ENCODE measurements at places on chromosomes 5 and 9.
A peak's percentile ranks its signal among the peaks of the same experiment; 100 is the strongest.

GRCh38 chr5:161544350-161544765 is 2.2 kb downstream of the GABRB2 start:
- peak; percentile 5 for DNase-seq

GRCh38 chr9:34025062-34025461 is 23.6 kb downstream of the UBAP2 start:
- no peak for DNase-seq

DNA sequence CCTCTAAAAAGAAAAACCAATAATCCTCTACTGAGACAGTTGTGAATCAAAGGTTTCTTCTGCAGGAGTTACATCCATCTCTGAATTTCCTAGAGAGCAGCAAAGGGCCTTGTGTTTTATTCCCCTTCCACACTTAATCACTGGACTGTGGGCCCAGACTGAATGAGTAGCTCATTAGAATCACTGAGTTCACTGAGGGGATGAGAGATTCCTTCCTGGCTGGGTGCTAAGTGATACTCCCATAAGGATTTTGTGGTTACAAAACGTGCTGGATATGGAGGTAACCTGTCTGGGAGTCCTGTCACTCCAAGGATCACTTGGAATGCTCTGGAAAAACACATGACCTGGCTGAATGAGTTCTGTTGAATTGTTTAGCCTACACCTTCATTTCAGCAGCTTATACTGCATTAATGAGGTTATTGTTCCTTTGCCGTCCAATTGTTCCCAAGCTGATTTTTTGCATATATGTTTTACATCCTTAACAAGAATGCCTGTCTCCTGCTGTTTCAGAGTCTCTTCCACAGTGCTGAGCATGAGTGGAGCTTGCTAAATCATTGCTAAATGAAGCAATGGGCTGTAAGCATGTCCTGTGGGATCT is 82.9 kb downstream of the MEF2C start:
- no peak for DNase-seq

GRCh38 chr9:132800038-132800648 is 77.9 kb downstream of the AK8 start:
- peak; percentile 74 for DNase-seq

DNA sequence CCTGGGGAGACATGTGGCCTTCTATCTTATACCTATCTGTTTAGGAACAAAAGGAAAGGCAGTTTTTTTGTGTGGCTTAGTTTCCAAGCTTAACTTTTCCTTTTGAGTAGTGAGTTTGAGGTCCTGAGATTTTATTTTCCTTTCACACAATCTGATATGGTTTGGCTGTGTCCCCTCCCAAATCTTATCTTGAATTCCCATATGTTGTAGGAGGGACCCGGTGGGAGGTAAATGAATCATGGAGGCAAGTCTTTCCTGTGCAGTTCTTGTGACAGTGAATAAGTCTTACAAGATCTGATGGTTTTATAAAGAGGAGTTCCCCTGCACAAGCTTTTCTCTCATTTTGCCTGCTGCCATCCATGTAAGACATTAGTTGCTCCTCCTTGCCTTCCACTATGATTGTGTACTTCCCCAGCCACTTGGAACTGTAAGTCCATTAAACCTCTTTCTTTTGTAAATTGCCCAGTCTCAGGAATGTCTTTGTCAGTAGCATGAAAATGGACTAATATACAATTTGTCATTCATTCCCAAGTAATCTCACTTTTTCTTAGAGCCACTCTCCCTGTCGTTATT is 4.7 kb upstream of the CLTB start:
- DNase-seq, result no peak

DNA sequence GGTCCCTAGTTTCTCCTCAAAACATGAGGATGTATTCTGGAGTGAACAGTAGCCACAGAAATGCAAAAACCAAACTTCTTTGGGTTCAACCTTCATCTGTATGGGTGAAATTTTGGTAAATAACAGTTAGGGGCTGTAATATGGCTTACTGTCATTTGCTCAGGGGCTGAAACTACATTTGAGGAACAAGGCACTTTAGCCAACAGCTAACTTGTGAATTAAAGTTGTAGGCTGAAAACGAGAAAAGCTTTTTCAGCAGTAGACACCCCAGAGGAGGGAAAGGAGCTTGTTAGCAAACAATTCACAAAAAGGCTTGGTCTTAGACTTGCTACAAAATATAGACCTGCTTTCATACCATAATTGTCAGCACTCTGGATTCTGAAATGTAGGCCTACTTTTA is 6.6 kb downstream of the TMEM171 start:
- no peak for DNase-seq

DNA sequence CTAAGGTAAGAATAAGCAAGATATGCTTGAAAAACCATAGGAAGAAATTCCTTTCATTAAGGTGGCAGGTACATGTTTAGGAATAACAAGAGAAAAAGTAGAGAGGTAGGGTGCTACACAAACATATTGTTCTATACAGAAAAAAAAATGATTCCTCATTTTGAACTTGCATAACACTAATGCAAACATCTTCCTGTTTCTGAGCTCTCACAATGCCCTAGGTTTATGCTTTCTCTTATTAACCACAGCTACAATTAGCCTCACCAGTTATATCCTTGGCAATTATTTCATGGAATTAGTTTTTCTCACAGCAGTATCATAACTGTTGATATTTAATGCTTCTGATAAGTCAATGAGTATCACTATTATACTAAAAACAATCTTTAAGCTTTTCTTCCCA is 20.7 kb downstream of the CEMIP2 start:
- DNase-seq, result no peak

DNA sequence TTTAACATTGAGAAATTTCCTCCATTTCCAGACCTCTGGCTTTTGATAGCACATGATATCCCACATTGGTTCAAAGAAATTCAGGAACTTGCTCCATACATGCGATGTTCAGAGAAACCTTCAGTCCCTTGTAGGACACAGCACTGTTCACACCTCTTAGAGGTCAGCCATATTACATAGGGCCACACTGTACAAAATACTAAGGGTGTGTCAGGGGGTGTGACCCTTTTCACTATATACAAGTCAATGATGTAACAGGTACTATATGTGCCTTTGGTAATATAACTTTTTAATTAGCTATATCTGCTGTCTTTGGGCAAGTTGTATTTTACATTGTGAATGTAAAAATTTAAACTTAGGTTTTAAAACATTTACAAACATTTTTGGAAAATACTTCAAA is 505.5 kb downstream of the ENC1 start:
- no peak for DNase-seq

DNA sequence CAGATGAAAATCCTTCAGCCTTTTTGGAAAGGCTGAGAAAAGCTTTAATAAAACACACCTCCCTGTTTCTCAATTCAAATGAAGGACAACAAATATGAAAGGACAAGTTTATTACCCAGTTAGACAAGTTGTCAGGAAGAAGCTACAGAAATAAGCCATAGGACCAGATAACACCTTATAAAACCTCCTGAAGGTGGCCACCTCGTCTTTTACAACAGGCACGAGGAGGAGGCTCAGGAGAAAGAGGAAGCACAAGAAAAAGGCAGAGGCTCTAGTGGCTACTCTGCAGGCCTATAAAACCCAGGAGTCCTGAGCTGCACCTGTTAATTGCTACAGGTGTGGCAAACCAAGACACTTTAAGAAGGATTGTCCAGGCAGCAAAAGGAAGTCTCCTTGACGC is 352.1 kb upstream of the CDH18 start:
- DNase-seq, result no peak

GRCh38 chr9:35861161-35861897 is 8.9 kb downstream of the OR13J1 start:
- DNase-seq, result no peak

GRCh38 chr9:91920630-91921350 is 29.2 kb downstream of the ROR2 start:
- no peak for DNase-seq

DNA sequence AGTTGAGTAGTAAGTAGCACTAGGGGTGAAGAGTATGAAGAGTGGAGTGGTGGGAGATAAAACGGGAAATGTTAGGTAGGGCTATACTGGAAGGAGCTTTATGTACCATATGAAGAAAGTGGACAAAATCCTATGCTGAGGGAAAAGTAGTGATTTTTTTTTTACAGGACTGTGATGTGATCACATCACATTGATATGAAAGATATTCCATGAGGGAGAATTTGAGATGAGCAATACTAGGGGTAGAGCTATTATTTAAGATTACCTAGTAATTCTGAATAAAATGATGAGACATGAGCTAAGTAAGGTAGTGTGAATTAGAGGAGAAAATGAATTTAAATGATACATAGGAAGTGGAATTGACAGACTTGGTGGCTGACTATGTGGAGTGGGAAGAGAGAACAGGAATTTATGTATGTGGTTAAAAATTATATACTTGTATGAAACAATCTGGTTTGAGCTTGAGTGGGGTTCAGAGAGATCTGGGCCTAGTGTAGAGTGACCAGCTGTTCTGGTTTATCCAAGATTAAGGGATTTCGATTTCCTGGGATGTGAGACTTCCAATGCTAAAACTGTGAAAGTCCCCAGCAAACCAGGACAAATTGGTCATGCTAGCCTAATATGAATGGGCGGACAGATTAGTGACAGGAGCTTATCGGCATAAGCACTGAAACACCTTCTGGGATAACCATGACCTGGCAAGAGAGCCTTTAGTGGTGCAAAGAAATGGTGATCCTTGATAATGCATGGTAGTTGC is 29.3 kb upstream of the STOM start:
- no peak for DNase-seq

DNA sequence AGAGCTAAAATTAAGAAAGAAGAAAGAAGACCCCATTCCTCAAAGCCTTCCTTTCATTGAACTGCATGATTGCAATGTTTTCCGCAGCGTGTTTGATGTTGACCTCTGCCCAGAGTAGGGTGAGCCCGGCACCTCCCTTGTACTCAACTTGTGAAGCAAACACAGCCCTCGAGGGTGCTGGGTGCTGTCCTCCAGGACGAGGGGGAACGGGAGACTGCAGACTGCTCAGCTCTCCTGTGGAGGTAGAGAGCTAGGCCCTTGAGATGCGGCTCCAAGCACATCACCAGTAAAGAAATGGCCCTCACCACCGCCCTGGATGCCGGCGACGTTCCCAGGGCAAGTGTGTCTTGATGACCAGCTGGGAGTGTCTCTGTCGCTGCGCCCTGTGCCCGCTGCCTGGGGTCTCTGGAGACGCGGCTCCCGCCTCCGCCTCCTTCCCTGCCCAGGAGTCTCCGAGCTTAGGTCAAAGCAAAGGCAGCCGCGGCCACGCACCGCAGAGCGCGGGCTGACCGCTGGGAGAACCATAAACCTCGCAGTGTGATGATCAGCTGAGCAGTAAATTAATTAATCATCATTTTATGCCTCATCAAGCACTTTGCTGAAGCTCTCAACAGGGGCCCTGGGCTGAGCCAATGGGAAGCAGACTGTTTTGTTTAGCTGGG is 108.7 kb downstream of the IRX2 start:
- DNase-seq, result no peak

GRCh38 chr9:22146604-22147003 is 137.5 kb upstream of the CDKN2B start:
- DNase-seq, result no peak

DNA sequence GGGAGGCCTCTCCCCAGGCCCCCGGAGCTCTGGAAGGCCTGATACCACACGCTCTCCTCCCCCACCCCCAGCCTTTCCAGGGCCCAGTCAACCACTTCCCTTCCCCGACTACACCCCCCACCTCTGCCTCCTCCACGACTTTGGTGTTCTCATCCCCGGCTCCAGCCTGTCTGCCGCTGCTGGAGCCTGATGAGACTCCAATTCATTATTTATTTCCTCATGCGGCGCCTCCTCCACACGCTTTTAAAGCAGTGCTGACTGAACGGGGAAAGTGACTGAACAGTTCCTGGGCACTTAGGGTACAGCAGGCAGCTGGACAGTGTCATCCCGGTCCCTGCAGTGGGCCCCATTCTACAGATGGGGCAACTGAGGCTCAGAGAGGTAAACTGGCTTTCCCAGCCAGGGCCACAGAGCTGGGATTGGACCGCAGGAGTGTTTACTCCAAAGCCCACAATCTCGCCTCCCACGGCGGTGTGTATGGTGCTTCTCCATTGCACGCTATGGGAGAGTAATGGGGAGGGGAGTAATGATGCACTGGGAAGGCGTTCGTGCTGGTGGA is 15.9 kb upstream of the RPL26L1 start:
- DNase-seq, result no peak

DNA sequence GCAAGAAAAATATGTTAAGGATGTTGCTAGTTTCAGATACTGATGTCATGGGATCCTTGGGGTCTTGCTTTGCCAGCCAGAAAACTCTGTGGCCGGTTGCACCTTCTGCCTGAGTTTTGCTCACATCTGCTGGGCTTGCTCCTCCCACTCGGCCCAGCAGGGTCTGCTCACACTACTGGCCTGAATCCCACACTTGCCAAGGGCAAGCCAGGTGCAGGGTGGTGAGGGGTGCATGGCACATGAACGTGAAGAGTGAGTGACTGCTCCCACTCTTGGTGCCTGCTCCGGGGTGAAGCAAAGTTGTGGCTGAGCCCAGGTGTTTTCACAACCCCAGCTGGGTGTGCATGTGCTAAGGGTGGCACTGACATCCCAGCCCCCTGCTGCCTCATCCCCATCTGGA is 83.1 kb upstream of the STARD4 start:
- no peak for DNase-seq

DNA sequence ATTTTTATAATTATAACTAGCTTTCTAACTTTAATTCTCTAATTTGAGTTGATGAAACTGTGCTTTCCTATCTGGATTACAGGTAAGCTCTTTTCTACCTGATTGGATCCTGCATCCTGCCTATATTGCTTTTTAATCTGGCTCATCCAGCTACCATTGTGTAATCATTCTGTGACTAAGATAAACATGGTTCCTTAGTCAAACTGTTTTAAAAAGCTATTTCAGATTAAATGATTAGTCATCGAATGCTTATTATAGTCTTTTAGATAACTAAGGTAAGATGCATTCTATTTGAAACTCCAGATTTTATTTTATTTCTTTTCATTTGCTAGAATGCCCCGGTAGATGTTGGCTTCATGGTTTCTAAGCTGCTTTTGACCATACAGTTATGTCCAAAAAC is 50.7 kb downstream of the ICE1 start:
- DNase-seq, result no peak

DNA sequence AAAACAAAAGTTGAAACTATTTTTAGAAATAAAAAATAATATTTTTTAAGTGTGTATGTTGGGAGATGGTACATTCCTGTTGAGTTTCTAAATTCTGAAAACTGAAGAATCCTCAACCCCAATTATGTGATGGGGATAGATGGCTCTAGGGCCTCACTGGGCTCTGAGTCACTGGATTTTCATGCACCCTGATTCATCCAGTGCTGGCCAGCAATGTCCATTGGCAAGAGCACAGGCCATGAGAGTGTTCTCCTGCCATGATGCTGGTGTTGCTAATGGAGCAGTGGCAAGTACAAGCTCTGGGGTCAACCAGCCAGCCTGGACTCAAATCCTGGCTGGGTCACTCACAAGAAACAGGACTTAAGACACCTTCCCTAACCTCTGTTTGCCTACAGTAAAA is 23.3 kb downstream of the SMIM23 start:
- no peak for DNase-seq

Data from NCI-H2029 treated with DMSO at 0.1 percent for 48 hours (cell line).